ENCODE measurements at places on chromosomes 2 and 18.

DNA sequence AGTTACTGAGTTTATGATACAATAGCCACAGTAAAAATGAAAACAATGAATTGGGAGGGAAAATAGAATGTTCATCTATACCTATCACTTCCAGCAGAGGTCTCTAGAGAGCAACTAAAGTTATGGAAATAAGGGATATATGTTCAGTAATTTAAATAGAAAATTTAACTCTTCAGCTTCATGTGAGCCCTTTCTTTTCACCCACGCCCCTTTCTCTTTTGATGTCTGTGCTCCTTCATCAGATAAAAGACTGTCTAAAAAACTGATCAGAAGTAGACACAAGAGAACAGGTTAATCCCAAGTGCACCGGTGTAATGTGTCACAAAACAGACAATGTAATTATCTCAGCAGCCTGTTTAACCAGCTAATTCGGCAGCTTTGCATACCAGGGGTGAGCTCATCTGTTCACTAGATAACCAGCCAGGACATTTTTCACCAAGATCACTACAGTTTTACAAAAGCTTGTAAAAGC lies 238.5 kb upstream of the ERBB4 start:
- no peak for DNase-seq

GRCh38 chr2:197599285-197599965 lies 76.0 kb downstream of the RFTN2 start:
- DNase-seq = no peak

DNA sequence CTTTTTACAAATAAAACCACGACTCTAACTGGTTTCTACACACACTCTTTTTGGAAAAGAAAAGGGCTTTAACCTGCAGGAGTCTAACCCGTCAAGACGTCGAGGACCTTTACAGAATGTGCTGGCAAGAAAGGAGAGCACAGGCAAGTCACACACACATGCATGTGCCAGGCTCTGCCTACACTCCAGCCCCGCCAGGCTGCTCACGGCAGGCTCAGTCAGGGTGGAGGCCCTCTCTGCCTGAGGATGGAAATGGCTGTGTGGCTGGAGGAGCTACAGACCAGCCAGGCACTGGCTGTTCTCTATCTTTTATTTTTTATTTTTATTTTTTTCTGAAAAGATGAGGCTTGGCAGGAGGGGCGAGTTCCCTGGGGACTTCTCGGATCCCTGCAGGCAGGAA lies 10.2 kb downstream of the SIX3 start:
- DNase-seq = no peak

DNA sequence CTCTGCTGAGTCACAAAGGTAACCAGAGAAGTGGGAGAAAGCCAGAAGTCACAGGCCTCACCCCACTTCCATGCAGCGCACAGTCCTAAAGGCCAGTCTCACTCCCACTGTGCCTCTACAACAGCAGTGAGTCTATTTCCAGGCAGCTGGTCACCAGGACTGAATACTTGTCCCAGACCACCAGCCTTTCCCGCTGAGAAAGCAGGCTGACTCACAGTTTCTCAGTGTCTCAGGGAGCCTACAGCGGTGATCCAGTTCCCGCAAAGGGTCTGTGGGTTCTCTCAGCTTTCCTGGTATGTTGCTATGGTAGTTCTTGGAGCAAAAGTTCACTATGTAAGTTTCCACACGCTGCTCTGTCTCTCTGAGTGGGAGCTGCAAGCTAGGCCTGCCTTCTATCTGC lies 622.5 kb downstream of the RNF144A start:
- DNase-seq = no peak

DNA sequence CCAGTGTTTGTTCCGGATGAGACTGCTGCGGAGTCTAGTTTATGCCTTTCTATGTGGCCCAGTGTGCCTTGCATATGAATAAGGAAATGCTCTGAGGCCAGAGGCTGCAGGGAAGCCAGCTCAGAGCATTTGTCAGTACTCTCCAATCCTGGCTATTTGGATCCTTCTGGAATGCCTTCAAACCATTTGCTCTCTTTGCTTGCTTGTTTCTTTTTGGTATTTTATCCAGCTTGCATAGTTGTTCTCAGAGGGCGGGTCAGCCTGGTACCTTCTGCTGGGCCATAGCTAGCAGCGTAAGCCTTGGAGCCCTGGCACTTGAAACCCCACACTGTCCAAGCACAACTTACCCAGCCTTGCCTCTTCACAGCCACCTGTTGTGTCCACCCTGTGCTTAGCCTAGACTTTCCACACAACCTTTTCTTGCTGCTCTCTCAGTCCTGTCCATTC lies 20.5 kb downstream of the CENPO start:
- DNase-seq = no peak

DNA sequence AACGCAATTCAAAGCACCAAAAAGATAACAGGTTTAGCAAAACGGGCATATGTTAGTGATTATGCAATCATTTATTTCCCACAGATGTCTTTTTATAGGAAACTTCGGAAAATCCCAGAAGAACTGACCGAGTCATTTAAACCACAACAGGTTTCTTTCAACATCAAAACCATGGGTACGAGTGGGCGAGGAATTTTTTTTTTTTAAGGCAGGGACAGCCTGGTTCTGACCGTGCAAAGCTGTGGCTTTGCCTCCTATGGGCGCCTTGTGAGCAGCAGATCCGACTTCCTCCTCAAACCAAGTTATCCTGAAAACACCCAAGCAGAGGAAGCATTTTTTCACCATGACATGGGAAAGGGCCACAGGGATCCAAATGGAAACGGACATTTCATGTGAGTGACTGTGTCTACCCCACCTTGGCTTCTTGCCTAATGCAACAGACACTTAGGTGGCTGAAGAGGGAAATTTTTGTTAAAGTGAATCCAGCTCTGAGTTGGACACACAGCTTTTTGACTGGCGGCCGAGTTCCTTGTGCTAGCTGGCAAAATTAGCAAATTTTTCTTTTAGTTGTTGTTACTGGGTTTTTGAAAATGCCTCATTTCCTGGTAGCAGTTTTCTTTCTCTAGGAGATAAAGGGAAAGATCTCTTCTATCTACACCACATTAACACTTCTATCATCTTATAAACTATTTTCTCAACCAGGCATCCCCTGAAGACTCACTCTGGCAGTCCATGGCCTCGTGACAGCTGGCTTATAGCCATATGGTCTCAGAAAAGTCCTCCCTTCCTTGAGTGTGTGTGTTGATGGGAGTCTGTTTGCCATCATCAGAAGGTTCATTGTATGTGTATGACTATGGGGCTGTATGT lies 487.4 kb upstream of the ZEB2 start:
- peak; percentile 56 for DNase-seq

DNA sequence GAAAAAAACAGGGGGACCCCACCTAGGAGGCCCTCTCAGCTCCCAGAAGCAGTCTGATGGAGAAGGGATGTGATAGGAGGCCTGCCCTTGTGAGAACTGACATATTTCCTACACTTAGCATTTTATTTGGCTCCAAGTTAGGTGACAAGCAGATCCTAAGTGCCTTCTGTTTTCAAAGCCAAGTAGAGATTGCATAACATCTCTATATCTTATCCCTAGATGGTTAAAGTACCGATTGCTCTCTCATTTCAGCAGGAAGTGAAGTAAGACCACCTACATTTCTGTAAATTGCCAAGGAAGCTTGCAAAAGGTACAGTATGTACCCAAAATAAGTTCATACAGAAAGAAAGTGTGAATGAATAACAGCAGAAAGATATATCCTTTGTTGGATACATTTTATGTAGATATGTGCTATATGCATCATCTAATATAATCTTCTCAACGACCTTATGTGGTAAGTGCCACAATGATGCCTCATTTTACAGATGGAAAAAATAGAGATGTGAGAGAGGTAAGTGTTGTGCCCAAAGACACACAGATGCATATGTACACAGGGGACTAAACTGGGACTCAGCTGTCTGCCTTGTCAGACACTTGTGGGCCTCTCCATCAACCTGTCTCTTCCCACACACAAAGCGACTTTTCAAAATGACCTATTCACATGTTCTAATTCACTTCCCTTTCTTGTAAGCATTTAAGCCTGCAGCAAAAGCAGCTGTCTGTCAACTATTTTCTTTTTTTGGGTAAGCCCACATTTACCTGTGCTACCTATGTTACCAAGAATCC lies 38.9 kb downstream of the DHRS9 start:
- DNase-seq = no peak

- DNase-seq = no peak
Measured at GRCh38 chr18:79107886-79108285, 38.7 kb downstream of the ATP9B start.

GRCh38 chr2:383178-383577 lies 95.3 kb upstream of the ALKAL2 start:
- DNase-seq = no peak
